NCI-H82 (cell line): ENCODE measurements at places on chromosomes 11 and 22.

- no peak for DNase-seq
These were observed 45.2 kb downstream of the ARHGEF12 start for GRCh38 chr11:120381401-120381800.

- DNase-seq: peak; percentile 67
These were observed 35.0 kb downstream of the ZC3H12C start for GRCh38 chr11:110128161-110128560.

DNA sequence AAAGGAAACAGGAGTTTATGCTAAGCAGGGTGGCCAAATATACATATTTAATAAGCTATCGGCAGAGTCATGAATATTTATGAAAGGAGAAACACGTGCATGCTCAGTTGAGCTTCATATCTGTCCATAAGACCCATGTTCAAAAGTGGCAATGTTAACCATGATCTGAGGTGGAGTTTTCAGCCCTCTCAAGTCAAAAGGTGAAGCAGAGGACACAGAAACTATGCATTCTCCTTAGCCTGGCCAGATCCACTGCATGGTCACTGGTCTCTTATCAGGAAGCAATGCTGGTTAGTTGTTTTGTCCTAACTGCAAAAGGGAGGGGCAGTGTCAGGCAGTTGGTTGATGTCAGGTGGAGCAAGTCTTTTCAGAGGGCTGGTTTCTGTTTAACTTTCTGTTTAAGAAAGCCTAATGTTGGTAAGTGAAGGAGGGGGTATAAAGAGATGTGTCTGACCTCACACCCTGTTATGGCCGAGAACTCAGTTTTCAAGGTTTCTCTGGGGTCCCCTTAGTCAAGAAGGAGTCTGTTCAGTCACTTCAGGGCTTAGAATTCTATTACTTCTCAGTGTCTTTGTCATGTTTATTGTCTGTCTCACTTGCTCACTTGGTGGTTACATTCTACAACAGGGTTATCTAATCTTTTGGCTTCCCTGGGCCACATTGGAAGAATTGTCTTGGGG is 5.5 kb upstream of the SELENOH start:
- DNase-seq: no peak

- DNase-seq: no peak
These were observed 27.8 kb downstream of the P4HA3 start for GRCh38 chr11:74283580-74284180.

- DNase-seq: no peak
These were observed 1127.5 kb downstream of the BRD1 start for GRCh38 chr22:48700180-48700565.

DNA sequence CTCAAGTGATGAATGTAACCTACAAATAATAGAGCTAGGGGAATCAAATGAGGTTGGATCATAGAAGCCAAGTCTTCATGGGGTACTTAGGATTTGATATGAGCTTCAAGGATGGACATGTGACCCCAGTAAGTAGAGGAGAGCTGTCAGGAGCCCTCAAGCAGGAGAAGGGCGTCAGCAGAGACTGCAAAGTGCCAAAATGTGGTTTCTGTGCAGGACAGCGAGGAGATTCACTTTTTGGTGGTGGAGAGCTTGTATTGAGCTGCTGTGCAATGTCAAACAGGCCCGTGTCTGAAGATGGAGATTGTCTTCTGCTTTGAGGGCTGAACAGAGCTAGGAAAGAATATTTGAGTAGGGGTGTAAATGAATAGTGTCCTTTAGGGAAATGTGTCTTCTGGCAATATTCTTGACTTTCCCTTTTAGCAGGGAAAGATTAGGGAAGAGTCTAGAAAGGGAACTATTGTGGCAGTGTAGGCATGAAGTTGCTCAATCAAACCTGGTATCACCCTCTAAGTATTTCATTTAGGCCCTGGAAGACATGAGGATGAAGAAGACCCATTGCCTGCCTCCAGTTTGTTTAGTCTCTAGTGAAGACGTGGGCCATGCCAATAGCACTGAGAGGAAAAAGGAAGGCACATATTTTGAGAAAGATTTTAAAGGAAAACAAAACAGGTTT is 31.2 kb upstream of the SORL1-AS1 start:
- no peak for DNase-seq

GRCh38 chr11:117998664-117999353 is 12.6 kb downstream of the IL10RA start:
- DNase-seq: no peak

GRCh38 chr22:19667872-19668740 is 46.2 kb upstream of the SEPTIN5 start:
- DNase-seq: no peak

GRCh38 chr11:113985906-113986305 is 11.0 kb downstream of the HTR3A start:
- DNase-seq: no peak
